Suprapubic skin (tissue), 4 donors: ENCODE measurements at places on chromosomes 1 and 21. TPM values are rescaled to one million over a fixed set of nuclear protein-coding genes. Genes with fewer than 3 reads are reported as not detected.
A peak's percentile ranks its signal among the peaks of the same experiment; 100 is the strongest.

- no peak for DNase-seq
- no peaks in the 10 kb centered on the region for H3K27me3 ChIP-seq
- H3K4me1 ChIP-seq, result no peaks in the 10 kb centered on the region
- no peak overlapping the region for H3K27ac ChIP-seq
- no peaks in the 10 kb centered on the region for H3K36me3 ChIP-seq
- no peak overlapping the region for H3K4me3 ChIP-seq
These were observed 6.2 kb downstream of the PGLYRP3 start for GRCh38 chr1:153306303-153307220.

DNA sequence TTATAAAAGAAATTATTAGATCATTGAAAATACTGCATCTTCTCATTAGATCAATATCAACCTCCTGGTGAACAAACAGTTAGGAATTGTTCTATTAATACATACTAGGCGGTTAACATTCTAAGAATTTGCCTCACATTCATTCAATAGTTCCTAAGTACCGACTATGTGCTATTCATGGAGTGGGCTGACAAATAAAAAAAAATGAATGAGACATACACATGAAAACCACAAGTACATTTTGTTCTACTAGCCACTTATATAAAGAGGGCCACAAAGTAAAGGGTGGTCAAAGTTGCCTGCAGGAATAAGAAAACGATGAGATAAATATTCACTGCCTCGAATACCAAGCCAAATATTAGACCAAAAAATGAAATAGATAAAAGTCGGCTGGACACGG is 294.4 kb downstream of the SDCCAG8 start:
- H3K4me3 ChIP-seq, result no peak overlapping the region
- H3K27me3 ChIP-seq, result no peaks in the 10 kb centered on the region
- no peaks in the 10 kb centered on the region for H3K36me3 ChIP-seq
- H3K4me1 ChIP-seq, result no peaks in the 10 kb centered on the region

DNA sequence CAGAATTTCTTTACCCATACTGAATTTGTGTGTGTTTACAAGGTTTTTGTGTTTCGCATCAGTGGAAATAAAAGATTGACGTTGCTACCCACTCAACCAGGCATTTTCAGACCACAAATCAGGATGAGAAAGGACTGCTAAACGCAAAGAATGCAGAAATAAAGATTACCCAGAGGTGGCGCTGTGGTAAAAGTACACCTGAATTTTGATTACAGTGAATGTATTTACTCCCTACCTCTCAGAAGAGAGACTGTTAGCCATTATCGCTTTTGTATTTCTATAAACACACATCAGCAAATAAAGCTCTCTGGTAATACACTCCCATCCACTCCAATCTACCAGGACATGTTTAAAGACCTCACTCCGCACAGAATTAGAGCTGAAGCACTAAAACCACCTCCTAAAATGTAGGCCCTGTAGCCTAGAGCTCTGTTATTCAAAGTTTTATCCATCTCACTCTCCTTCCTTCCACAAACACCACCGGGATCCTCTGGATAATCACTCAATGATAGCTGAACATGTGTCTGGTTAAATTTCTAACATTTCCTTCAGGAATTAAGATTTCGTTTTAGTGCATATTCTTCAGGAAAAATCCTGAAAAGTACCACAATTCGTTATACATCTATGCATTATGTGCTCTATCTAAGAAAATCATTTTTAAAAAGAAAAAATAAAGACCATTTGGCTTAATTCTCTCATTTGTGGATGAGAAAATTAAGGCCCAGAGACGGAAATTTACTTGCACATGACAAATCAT is 2.5 kb upstream of the LMO4 start:
- DNase-seq, result no peak
- no peaks in the 10 kb centered on the region for H3K27me3 ChIP-seq
- peaks cover 21% of the 10 kb centered on the region for H3K4me1 ChIP-seq
- no peaks in the 10 kb centered on the region for H3K36me3 ChIP-seq
- H3K27ac ChIP-seq, result no peak overlapping the region

DNA sequence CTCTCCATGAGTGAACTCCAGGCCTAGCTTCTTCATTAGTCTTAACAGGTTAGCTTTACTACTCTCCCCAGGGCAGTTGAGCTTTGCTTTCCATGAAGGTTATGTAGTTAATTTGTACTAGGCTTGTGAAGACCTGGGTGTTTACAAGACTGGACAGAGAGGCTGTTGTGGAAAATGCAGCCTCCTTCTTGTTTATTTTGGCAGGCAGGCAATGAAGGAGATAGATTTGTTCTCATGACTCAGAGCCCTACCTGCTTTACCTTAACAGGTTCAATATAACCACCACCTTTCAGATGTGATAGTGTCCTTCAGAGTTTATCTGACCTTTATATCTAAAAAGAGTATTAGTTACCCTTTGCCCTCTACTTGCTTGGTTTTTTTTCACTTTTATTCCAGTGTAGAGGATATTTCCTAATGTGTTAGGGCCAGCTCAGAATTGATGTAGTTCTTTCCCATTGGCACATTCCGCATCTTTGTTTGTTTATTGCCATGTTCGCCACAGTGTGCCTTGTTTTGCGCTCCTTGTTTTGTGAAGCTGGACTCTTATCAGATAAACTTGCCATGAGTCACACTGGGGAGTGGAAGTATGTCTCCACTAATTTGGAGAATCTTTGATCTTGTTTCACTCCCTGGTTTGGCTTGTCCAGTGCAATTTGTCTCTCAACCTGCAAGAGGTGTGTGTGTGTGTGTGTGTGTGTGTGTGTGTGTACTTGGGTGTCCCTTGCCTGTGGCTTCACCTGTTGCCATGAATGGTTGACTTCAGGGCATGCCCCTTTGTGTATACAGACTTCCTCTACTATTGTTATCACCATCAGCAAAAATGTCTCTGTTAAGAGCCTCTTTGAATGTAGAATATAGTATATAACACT is 87.4 kb upstream of the MACF1 start:
- H3K27me3 ChIP-seq, result no peaks in the 10 kb centered on the region
- no peak overlapping the region for H3K4me3 ChIP-seq
- H3K36me3 ChIP-seq, result no peaks in the 10 kb centered on the region
- H3K27ac ChIP-seq, result peak overlapping the region; percentile 18
- DNase-seq, result no peak

- peaks cover 7% of the 10 kb centered on the region for H3K27me3 ChIP-seq
- H3K27ac ChIP-seq, result no peak overlapping the region
- DNase-seq, result no peak
- peaks cover 34% of the 10 kb centered on the region for H3K4me1 ChIP-seq
- peak overlapping the region; percentile 75 for H3K4me3 ChIP-seq
These were observed 3.2 kb downstream of the S1PR1 start for GRCh38 chr1:101240041-101240430.

DNA sequence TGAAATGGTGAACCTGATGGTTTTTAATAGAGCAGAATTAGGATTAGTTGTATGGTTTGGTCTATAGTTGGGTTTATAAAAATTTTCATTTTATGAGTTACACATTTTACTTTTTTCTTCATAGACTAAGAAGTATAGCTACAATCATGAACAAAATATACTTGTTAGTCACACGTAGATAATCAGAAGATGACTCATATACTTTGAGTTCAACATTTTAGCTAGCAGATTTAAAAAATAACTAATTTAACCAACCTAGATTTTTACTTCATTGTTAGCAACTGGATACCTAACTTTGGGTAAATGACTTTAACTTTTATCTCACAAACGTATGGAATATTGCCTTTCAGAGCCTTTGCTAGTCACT is 27.9 kb downstream of the MORC3 start:
- H3K36me3 ChIP-seq, result peaks cover 85% of the 10 kb centered on the region
- no peak for DNase-seq
- no peaks in the 10 kb centered on the region for H3K27me3 ChIP-seq
- H3K4me1 ChIP-seq, result no peaks in the 10 kb centered on the region
- H3K4me3 ChIP-seq, result no peak overlapping the region

GRCh38 chr1:15103211-15103610 is 50.3 kb upstream of the TMEM51 start:
- H3K27ac ChIP-seq, result no peak overlapping the region
- H3K36me3 ChIP-seq, result no peaks in the 10 kb centered on the region
- peaks cover 7% of the 10 kb centered on the region for H3K27me3 ChIP-seq

GRCh38 chr1:119779869-119780356 is 11.2 kb upstream of the HMGCS2 start:
- H3K27ac ChIP-seq, result peak overlapping the region; percentile 66
- H3K4me3 ChIP-seq, result no peak overlapping the region
- H3K27me3 ChIP-seq, result no peaks in the 10 kb centered on the region
- DNase-seq, result no peak
- peaks cover 44% of the 10 kb centered on the region for H3K4me1 ChIP-seq

DNA sequence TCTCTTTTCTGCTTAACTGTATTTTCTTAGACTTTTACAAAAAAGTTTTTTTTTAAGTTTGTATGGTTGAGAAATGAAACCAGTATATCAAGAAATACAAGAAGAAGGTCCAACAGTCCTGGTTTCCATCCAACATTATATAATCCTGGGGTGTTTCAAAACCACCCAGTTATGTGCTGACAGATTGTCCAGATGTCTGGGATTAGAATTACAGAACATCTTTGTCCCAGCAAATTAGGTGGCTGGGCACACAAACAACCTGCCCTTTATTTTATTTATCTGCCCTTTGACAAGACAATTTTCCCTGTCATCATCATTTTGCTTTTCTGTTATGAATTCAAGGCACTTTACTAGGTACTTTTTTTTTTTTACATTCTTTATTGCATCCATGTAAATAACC is 622.1 kb downstream of the PLPP3 start:
- no peak overlapping the region for H3K4me3 ChIP-seq
- no peak overlapping the region for H3K27ac ChIP-seq
- no peak for DNase-seq
- no peaks in the 10 kb centered on the region for H3K27me3 ChIP-seq
- H3K4me1 ChIP-seq, result peaks cover 29% of the 10 kb centered on the region

DNA sequence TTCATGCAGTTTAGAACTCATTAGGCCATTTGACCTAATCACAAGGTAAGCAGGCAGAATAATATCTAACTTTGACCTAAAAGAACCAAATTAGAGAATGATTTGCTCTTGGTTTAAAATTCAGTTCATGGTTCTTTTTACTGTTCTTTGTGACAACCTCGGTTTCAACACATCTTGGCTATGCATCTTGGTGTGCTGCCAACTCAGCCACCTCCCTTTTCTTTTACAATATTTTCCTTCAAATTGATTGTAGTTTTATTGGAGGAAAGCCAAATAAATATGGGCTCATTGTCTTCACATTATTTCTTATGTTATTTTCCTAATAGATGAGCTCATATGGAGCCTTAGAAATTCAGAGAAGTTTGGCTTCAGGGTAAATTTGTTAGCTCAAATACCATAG is 338.3 kb downstream of the SIPA1L2 start:
- no peaks in the 10 kb centered on the region for H3K36me3 ChIP-seq
- DNase-seq, result no peak
- H3K4me1 ChIP-seq, result peaks cover 26% of the 10 kb centered on the region

- DNase-seq, result no peak
- no peak overlapping the region for H3K27ac ChIP-seq
- peaks cover 26% of the 10 kb centered on the region for H3K4me1 ChIP-seq
- no peaks in the 10 kb centered on the region for H3K36me3 ChIP-seq
- H3K27me3 ChIP-seq, result no peaks in the 10 kb centered on the region
- peak overlapping the region; percentile 84 for H3K4me3 ChIP-seq
These were observed 1.5 kb downstream of the PIGC start for GRCh38 chr1:172442404-172442803.

GRCh38 chr1:54477153-54477561 is 70.9 kb upstream of the ACOT11 start:
- H3K4me1 ChIP-seq, result peaks cover 30% of the 10 kb centered on the region
- H3K27me3 ChIP-seq, result peaks cover 11% of the 10 kb centered on the region
- no peaks in the 10 kb centered on the region for H3K36me3 ChIP-seq
- DNase-seq, result no peak
- no peak overlapping the region for H3K27ac ChIP-seq

GRCh38 chr21:34994766-34995631 is 54.1 kb downstream of the RUNX1 start:
- H3K4me3 ChIP-seq, result no peak overlapping the region
- H3K27ac ChIP-seq, result peak overlapping the region; percentile 82

DNA sequence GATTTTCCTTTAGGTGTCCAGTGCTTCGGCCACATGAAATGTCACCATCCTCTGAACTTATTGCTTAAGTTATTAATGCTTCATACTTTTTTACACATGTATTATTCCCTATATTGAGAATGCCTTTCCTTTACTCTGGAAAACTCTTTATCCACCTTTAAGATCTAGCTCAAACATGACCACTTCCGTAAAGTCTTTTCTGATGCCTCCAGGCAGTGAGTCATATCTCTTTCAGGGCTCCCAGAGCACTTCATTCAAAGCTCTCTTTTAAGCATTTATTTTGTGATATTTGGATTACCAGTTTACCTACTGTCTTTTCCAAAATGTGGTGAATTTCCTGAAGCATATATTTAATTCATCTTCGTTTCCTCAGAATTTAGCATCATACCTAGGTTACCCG is 178.9 kb downstream of the HS2ST1 start:
- no peak for DNase-seq
- H3K27me3 ChIP-seq, result no peaks in the 10 kb centered on the region
- no peaks in the 10 kb centered on the region for H3K4me1 ChIP-seq
- no peak overlapping the region for H3K4me3 ChIP-seq
- no peak overlapping the region for H3K27ac ChIP-seq

GRCh38 chr1:8412183-8412831 is 94.4 kb downstream of the SLC45A1 start:
- H3K4me3 ChIP-seq, result no peak overlapping the region
- peak overlapping the region; percentile 70 for H3K27ac ChIP-seq
- H3K36me3 ChIP-seq, result peaks cover 15% of the 10 kb centered on the region
- H3K4me1 ChIP-seq, result peaks cover 88% of the 10 kb centered on the region

DNA sequence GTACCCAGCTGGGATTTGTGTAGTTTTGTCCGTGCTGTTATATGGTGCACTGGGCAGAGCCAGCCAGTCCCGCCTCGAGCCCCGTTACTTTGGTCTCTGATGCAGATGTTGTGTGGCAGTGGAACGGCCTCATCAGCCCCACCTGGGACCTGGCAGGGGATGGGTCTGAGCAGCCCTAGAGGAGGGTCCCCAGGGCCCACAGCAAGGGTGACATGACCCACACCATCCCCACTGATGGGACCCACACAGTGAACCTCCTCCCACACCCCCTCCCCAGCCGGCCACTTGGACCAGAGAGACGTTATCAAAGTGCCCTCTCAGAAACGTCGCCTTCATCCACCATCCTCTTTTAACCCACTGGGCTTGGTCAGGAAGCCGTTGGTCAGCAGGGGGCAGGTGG is 42.0 kb upstream of the PCBP3 start:
- H3K27ac ChIP-seq, result no peak overlapping the region
- DNase-seq, result peak; percentile 78
- no peak overlapping the region for H3K4me3 ChIP-seq

The LPAR3 gene
- 25.1 TPM for total RNA-seq

The LDLRAP1 gene
- total RNA-seq, result 42.9 TPM

The CAMK1G gene
- total RNA-seq, result not detected

The CD1E gene
- 4.9 TPM for total RNA-seq

The NKAIN1 gene
- total RNA-seq, result 0.64 TPM

The CHD1L gene
- 17.6 TPM for total RNA-seq
